GM04503 (cell line): ENCODE measurements at places on chromosomes 3 and 15.

GRCh38 chr3:45026038-45026437 lies at the start of gene CLEC3B:
CLEC3B (plus strand) TSS chr3:45026303; CDS start chr3:45026363, 60 bp downstream.
- no peak for DNase-seq

DNA sequence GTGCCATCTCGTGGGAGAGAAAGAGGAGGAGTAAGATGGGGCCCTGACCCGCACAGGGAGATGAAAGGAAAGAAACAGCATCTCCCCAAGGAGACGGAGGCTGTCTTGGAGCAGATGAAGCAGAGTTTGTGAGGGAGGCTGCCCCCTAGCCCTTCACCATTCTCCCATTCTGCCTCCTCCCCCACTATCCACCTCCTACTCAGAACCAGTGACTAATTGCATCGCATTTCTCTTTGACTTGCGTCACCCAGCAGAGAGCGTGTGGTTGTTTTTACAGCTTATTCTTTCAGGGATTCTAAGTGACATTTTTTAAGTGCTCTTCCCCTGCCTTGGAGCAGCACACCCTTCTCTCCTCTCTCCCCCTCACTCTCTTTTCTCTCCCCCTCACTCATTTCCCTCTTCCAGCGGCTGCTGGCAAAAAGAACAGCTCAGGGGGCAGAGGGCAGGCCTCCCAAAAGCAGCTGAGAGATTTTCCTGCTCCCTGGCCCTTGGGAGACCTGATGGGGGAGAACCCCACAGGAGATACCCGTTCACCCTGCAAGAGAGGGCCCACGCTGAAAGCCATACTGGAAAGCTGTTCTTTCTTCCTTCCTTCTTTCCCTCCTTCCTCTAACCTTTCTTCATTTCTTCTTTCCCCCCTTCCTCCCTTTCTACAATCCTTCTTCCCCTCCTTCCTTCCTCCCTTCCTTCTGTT lies 91.8 kb downstream of the MRPL46 start:
- DNase-seq, result no peak

DNA sequence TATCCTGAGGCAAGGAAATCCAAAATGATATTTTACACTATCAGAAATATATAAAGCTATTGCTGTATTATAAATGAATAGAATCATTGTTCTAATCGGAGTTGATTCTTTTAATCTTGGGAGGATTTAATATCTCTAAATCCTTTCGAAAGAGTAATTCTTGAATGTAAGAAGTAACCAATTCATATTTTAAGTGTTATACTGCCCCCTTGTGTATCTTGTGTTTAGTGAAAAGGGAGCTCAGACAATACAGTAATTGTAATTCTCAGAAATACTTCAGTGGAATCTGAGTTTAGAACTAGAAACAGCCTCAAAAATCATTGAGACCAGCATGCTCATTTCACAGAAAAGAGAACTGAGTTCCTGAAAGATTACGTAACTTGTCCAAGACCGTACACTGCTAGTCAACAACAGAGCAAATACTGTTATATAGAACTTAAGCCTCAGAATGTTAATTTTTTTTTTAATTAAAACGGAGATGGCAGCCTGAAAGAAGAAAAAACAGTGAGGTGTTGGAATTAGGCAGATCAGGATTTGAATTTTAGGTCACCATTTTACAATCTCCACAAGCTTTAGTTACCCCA lies 42.9 kb downstream of the PLCH1 start:
- peak; percentile 11 for DNase-seq

GRCh38 chr3:31213869-31214486 lies 318.7 kb upstream of the STT3B start:
- no peak for DNase-seq

DNA sequence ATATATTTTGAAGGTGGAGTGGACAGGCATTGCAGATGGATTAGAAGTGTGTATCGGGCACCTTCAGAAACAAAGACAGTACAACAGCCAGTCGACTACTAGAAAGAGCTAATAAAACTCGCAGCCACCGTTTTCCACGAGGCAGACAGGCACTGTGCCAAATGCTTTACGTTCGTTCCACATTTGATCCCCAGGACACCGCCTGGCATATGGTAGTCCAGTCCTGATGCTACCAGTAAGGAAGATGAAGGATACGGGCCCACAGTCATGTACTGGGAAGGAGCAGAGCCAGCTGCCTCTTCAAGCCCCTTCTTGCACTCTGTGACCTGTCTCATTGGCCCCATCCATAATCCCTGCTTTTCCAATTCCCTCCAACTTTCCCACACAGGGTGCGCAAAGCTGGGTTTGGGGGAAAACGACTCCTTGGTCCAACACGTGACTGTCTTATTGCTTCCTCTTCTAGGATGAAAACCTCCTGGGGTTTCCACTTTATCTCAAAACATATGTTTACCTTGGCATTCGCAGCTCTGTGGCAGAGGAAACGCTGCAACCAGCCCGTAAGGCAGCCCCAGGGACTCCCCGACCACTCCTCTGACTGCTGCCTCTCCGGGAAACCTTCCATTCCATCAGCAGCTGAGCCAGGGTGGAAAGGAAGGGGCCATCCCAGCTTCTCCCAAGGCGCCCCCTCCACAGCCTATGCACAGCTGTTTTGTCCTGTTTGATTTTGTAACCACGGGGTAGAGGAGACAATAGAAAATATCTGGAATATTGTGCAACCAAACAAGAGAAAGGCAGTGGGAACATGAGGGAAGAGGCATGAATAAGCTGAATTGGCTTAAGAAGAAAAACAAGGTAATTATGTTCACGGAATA lies 107.4 kb downstream of the ADAMTS17 start:
- DNase-seq, result no peak

DNA sequence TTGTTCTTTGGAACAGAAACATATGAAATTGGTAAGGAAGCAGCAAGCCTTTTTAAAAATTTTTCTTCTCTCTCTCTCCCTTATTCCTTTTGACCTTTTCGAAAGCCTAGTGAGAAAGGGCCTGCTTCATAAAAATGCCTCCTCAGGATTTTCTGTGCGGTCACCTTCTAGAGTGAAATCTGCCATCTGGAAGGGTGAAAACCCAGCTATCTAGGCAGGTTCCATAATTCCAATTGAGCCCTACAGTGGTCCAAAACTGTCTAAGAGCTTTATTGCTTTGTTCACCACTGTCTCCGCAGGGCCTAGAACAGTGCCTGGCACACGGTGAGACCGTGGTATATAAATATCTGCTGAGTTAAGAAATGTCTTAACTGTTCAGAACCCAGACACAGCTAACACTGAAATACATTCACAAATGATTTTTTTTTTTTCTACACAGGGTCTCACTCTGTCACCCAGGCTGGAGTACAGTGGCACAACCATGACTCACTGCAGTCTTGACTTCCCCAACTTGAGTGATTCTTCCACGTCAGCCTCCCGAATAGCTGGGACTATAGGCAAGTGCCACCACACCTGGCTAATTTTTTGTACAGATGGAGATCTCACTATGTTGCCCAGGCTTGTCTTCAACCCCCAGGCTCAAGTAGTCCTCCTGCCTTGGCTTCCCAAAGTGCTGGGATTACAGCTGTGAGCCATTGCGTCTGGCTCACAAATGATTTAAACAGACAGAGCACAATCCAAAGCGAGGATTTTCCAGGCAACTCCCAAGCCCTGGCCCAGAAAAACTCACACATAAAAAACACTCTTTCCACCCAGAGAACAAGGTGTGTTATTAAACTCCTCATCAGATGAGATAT lies 64.4 kb downstream of the FRMD4B start:
- DNase-seq, result no peak

- DNase-seq, result peak; percentile 26
Measured at GRCh38 chr15:51621936-51622603, 501 bp downstream of the DMXL2 start.

DNA sequence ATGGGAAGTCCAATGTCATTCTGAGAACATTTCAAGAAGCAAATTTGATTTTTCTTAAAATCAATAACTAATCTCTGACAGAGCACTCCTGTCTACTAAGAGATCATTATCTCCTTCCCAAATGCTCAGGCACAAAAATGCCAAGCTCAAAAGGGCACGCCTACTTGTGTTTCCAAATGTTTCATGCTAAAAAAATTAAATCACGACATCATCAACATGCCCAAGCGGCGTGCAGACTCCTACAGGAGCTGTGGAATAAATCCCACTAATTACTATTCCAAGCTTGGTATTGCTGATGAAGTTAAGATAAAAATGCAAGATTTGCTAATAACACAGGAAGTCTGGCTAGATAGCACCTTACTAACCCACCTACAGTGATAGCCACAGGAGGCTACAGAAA lies 140.8 kb downstream of the OSBPL10 start:
- no peak for DNase-seq

GRCh38 chr3:65182682-65183081 lies 494.9 kb upstream of the ADAMTS9 start:
- no peak for DNase-seq

DNA sequence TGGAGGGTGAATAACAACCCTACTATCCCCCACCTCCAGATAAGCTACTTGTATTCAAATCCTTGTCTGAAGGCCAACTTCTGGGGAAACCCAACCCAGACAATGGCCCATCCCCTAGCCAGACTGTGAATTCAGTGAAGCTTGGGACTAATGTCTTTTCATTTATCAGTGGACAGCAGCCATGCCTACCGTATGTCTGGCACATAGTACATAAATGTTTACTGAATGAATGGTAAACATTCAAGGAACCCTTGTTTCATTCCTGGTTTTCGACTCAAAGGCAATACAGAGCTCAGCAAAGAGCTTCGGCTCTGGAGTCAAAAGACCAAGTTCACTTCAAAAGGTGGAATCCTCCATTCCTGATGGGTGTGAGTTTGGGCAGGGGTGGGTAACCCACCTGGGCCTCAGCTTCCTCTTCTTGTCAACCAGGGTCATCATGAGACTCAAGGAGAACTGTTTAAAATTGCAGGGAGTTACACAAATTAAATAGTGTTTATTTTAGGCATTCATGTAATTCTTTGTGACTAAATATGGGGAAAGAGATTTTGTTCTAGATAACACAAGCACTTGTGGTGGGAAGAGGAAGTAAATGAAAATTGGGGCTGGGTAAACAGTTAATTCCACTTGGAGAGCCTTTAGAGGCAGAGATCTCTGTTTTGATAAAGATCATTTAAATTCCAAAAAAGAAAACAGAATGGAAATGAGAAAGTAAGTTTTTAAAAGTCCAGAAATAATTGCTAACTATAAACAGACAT lies 303.7 kb upstream of the WNT5A start:
- DNase-seq, result no peak

- no peak for DNase-seq
Measured at GRCh38 chr3:36597422-36597821, 166.9 kb downstream of the DCLK3 start.

DNA sequence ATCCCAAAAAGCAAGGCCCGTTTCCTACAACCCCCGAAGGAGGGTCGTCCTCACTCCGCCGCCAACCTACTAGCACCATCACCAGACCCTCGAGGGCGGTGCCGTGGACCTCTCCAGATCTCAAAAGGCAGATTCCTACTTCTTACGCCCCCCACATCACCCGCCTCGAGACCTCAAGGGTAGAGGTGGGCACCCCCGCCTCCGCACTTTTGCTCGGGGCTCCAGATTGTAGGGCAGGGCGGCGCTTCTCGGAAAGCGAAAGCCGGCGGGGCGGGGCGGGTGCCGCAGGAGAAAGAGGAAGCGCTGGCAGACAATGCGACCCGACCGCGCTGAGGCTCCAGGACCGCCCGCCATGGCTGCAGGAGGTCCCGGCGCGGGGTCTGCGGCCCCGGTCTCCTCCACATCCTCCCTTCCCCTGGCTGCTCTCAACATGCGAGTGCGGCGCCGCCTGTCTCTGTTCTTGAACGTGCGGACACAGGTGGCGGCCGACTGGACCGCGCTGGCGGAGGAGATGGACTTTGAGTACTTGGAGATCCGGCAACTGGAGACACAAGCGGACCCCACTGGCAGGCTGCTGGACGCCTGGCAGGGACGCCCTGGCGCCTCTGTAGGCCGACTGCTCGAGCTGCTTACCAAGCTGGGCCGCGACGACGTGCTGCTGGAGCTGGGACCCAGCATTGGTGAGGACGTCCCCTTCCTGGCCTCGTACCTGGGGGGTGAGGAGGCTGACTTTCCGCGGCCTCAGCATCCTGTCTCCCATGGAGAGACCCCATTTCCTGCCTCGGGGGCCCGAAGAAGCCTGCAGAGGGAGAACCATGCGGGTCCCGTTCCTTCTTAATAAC lies at the start of gene MYD88:
MYD88 (plus strand) TSS at position 313 of the 842 bp plus-strand sequence; CDS start at position 353, 40 bp downstream.
- no peak for DNase-seq

- no peak for DNase-seq
Measured at GRCh38 chr3:71489315-71489761, 94.2 kb downstream of the FOXP1 start.

DNA sequence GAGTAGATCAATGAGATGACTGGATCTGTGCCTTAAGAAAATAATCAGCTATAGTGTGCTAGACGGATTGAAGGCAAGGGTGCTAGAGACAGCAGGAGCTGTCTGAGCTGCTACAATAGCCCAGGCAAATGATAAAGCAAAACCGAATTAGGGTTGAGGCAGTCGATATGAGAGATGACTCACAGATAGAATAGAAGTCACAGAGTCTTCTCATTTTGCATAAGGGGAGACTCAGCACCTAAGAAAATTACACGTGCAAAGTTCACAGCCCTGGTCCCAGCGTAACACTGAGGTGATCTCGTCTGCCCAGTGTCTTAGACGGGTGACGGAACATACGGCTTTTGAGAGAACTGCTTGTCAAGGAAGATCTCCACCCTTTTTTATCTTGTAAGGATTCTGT lies 11.6 kb downstream of the LPP start:
- DNase-seq, result no peak

- no peak for DNase-seq
Measured at GRCh38 chr3:102670986-102671385, 236.2 kb downstream of the ZPLD1 start.

DNA sequence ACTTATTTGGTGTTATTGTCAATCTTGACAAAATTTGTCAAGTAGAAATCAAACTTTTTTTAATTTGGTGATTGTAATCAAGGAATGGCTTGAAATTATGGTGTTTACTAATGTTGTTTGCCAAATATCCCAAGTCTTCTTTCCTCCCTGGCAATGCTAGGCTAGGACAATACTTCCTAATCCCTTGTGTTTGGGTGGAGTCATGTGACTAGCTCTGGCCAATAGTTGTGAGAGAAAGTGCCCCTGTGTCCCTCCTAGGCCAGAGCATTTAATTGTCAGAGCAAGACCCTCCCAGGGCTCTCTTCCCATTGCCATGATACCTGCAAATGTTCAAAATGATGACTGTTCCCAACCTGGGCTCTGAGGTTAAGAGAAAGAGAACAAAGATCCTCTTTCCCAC lies 132.7 kb downstream of the ANXA2 start:
- no peak for DNase-seq

DNA sequence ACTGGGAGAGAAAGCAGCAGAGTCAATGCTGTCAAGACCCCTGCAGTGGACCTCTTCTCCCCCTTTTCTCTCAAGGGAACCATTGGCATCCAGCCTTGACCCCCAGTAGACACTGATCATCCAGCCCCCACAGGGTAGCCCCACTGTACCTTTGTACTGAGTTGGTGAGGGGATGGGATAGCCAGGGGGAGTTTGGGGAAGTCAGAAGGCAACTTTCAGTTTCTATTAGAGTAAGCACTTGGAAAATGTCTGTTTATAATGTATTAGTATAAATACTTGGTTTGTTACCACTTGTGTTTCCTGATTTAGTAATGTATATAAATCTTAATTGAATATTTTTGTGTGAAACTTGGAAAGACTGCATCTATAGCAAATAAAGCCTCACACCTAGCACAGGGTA lies 25.0 kb downstream of the DAG1 start:
- DNase-seq, result no peak

GRCh38 chr3:3851621-3852323 lies 52.5 kb downstream of the LRRN1 start:
- DNase-seq, result no peak

GRCh38 chr3:45180899-45181298 lies 34.7 kb upstream of the CDCP1 start:
- DNase-seq, result no peak
